NCI-H1092 (cell line): ENCODE measurements at places on chromosomes 5 and 9.

GRCh38 chr5:72147569-72147968 lies 40.3 kb downstream of the MAP1B start:
- no peak for DNase-seq

- no peak for DNase-seq
These were observed 153.6 kb upstream of the TYRP1 start for GRCh38 chr9:12539580-12539975.

- no peak for DNase-seq
These were observed 51.4 kb downstream of the SMARCA2 start for GRCh38 chr9:2066312-2067273.

GRCh38 chr9:34958411-34958982 lies 412 bp downstream of the PHF24 start:
- DNase-seq: no peak

DNA sequence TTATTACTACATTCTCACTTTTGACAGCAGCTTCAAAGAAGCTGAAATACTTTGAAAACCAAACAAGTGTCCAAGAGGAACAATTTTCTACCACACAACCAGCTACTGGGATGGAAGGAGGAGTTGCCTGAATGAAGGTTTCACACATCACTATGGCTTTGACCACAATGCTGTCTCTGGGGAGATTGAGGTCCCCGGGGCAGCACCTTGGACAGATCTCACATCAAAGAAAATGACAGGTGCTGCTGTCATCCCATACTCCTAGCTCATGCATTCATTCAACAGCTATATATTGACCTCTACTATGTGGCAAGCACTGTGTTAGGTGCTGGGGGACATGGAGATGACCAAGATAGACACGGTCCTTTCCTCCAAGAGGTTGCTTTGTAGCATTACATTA lies 233.2 kb upstream of the RASEF start:
- no peak for DNase-seq

- DNase-seq: peak; percentile 14
These were observed 142.9 kb downstream of the DMAC1 start for GRCh38 chr9:7656636-7657035.
